NCI-H2171 treated with DMSO at 0.1 percent for 48 hours (cell line): ENCODE measurements at places on chromosomes 12 and 14.

- DNase-seq: peak; percentile 83
Observed at GRCh38 chr14:97930166-97930565, 1133.0 kb downstream of the VRK1 start.

- DNase-seq: no peak
Observed at GRCh38 chr12:121050725-121051124, 11.7 kb upstream of the OASL start.

- no peak for DNase-seq
Observed at GRCh38 chr12:39777465-39777864, 157.9 kb upstream of the ABCD2 start.

DNA sequence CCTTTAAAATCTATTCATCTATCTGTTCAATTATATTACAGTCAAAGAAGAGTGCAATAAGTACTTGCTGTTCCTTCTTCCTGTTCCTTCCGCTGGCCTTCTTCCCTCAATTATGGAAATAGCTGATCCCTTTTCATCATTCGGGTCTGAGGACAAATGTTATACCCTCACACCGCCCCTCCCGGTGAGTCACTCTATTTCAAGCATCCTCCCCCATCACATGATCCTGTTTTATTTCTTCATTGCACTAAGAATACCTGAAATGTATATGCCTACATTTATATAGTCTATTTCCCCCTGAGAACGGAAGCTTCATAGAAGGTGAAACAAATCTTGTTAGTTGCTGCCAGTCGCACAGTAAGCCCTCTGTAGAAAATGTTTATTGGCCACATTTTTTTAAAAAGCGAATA lies 2.5 kb downstream of the SLC38A1 start:
- no peak for DNase-seq

GRCh38 chr12:40312982-40313576 lies 88.3 kb downstream of the LRRK2 start:
- peak; percentile 30 for DNase-seq
